Left lung (tissue), 14 donors: ENCODE measurements at places on chromosomes 1 and 21.

DNA sequence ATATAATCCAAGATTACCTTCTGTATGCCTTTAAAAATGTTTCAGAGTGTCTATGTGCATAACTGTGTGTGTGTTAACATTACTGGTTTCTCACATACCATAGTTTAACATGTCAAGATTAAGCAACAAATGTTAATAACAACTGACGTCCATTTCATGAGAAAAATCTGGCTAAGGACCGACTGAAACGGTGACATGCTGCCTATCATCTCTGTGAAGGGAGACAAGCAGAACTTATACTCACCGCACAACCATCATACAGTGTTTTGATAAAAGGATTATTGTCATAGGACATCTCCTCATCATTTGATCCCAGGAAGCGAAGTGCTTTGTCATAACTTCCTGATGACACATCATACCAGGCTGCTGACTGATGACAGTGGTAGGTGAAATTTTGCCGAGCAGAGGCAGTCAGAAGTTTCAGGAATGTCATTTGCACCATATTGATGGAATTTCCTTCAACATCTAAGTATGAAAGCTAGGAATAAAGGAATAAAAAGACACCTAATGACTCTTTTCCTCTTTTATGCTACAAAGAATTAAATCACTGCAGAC lies 228.8 kb downstream of the COL11A1 start:
- no peaks in the 10 kb centered on the region for H3K36me3 ChIP-seq
- no peak overlapping the region for H3K4me3 ChIP-seq
- no peaks in the 10 kb centered on the region for H3K27me3 ChIP-seq

- no peak for DNase-seq
- no peak within 1 kb of the TSS for H3K27ac ChIP-seq
- H3K27me3 ChIP-seq: no peaks in the 10 kb centered on the region
- H3K4me3 ChIP-seq: no peak within 1 kb of the TSS
Measured at GRCh38 chr1:153040950-153041631, at the start of gene SPRR2D. SPRR2D (minus strand) TSS chr1:153041120; CDS start chr1:153040346, 774 bp downstream.

GRCh38 chr1:9833632-9834031 lies 9.9 kb upstream of the CLSTN1 start:
- no peak for DNase-seq
- H3K36me3 ChIP-seq: no peaks in the 10 kb centered on the region
- no peak overlapping the region for H3K27ac ChIP-seq
- H3K4me3 ChIP-seq: no peak overlapping the region

- H3K27ac ChIP-seq: no peak overlapping the region
- no peaks in the 10 kb centered on the region for H3K4me1 ChIP-seq
- H3K36me3 ChIP-seq: no peaks in the 10 kb centered on the region
- DNase-seq: peak; percentile 64
Measured at GRCh38 chr21:44331650-44332307, 7.4 kb downstream of the CFAP410 start.

GRCh38 chr1:113769601-113769970 lies 10.3 kb upstream of the PHTF1 start:
- H3K4me3 ChIP-seq: no peak overlapping the region
- no peaks in the 10 kb centered on the region for H3K4me1 ChIP-seq

DNA sequence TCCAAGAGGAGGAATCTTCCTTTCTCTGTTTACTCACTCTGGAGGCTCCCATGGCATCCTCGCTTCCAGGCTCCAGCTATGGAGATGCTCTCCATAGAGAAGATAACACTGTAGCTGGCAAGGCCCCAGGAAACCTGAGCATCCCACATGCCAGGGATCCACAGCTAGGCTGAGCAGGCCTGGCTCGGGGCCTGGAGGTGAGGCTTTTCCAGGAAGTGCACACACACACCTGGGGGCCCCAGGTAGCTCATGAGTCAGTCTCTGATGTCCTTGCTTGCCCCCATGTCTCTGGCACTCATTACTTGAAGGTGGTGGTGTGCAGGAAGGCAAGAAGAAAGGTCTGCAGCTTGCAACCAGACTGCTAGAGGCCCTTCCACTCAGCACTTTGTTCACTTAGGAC lies 5.5 kb upstream of the LCE5A start:
- H3K27me3 ChIP-seq: no peaks in the 10 kb centered on the region
- no peaks in the 10 kb centered on the region for H3K36me3 ChIP-seq
- no peak overlapping the region for H3K27ac ChIP-seq
- DNase-seq: no peak
- H3K4me3 ChIP-seq: no peak overlapping the region
- no peaks in the 10 kb centered on the region for H3K4me1 ChIP-seq

GRCh38 chr1:244965185-244966030 lies 101.1 kb upstream of the HNRNPU start:
- peaks cover 37% of the 10 kb centered on the region for H3K4me1 ChIP-seq
- H3K27me3 ChIP-seq: no peaks in the 10 kb centered on the region
- H3K27ac ChIP-seq: peak overlapping the region; percentile 80
- no peaks in the 10 kb centered on the region for H3K36me3 ChIP-seq

DNA sequence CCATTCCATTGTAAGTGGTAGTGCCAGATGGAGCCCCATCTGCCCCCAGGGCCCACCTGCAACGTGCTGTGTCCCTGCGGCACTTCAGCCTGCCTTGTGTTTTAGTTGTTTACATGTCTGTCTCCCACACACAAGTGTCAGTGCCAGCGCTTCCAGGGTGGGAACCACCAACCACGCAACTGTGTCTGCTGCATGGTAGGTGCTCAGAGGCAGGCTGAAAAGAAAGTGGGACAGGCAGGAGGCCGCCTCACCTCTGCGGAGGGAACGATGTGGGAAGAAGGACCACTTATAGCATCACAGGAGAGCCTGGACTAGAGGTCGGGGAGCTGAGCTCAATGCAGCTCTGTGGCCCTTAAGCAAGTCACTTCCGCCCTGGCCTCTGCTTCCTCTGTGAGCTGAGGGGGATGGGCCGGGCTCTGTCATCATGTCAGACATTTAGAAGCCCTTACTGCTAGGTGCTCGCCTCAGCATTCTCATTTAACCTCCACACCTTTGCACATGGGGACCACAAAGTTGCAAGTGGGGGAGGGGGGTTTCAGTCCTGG lies 17.9 kb downstream of the SLC9A1 start:
- no peak for DNase-seq
- H3K36me3 ChIP-seq: no peaks in the 10 kb centered on the region
- H3K27me3 ChIP-seq: no peaks in the 10 kb centered on the region
- no peak overlapping the region for H3K4me3 ChIP-seq
- H3K4me1 ChIP-seq: peaks cover 87% of the 10 kb centered on the region

GRCh38 chr1:209191262-209191634 lies 392.3 kb upstream of the CAMK1G start:
- H3K4me1 ChIP-seq: no peaks in the 10 kb centered on the region
- H3K4me3 ChIP-seq: no peak overlapping the region
- H3K27me3 ChIP-seq: no peaks in the 10 kb centered on the region
- no peaks in the 10 kb centered on the region for H3K36me3 ChIP-seq
- no peak overlapping the region for H3K27ac ChIP-seq

GRCh38 chr1:168959382-168959781 lies 147.1 kb upstream of the ATP1B1 start:
- DNase-seq: no peak
- H3K4me1 ChIP-seq: no peaks in the 10 kb centered on the region
- no peak overlapping the region for H3K4me3 ChIP-seq
- H3K27me3 ChIP-seq: no peaks in the 10 kb centered on the region
- no peak overlapping the region for H3K27ac ChIP-seq
- H3K36me3 ChIP-seq: no peaks in the 10 kb centered on the region

- no peak for DNase-seq
- H3K27me3 ChIP-seq: no peaks in the 10 kb centered on the region
- H3K36me3 ChIP-seq: no peaks in the 10 kb centered on the region
- no peak overlapping the region for H3K4me3 ChIP-seq
- H3K4me1 ChIP-seq: no peaks in the 10 kb centered on the region
Measured at GRCh38 chr1:44267438-44267837, 54.2 kb downstream of the DMAP1 start.

GRCh38 chr1:177410179-177410766 lies 239.5 kb downstream of the BRINP2 start:
- H3K4me3 ChIP-seq: no peak overlapping the region
- no peaks in the 10 kb centered on the region for H3K36me3 ChIP-seq
- no peak for DNase-seq

GRCh38 chr1:32250893-32251716 lies at the start of gene LCK:
LCK (plus strand) TSS chr1:32251265; CDS start chr1:32274330, 23,065 bp downstream.
- no peaks in the 10 kb centered on the region for H3K27me3 ChIP-seq
- DNase-seq: no peak
- H3K4me1 ChIP-seq: peaks cover 57% of the 10 kb centered on the region
- no peaks in the 10 kb centered on the region for H3K36me3 ChIP-seq
- H3K4me3 ChIP-seq: peak within 1 kb of the TSS; percentile 27

DNA sequence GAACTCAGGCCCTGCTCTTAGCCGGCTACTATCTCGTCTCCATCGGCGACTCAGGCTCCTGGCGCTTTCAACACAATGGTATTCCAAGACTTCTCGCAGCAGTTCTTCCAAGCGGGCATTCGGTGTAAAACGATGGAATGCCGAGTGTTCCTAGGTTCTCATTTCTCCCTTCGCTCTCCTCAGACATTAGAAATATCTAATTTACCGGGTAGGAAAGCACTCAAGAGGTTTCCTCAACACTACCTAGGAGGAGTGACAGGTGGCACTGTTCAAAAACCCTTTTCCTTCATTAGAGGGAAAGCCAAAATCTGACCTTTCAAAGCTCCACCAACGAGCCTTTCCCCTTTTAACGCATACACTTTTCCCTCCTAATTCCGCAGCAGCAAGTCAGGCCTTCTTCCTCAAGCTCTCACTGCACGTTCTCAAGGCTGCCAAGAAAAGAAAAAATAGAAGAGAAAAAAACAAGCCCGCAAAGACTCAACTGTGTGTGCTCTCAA lies 601 bp downstream of the UBE2G2 start:
- peaks cover 47% of the 10 kb centered on the region for H3K36me3 ChIP-seq
- H3K4me1 ChIP-seq: peaks cover 42% of the 10 kb centered on the region
- peak overlapping the region; percentile 98 for H3K4me3 ChIP-seq

GRCh38 chr1:181173761-181174447 lies 85.4 kb downstream of the IER5 start:
- H3K27ac ChIP-seq: no peak overlapping the region
- no peak overlapping the region for H3K4me3 ChIP-seq
- H3K27me3 ChIP-seq: no peaks in the 10 kb centered on the region

DNA sequence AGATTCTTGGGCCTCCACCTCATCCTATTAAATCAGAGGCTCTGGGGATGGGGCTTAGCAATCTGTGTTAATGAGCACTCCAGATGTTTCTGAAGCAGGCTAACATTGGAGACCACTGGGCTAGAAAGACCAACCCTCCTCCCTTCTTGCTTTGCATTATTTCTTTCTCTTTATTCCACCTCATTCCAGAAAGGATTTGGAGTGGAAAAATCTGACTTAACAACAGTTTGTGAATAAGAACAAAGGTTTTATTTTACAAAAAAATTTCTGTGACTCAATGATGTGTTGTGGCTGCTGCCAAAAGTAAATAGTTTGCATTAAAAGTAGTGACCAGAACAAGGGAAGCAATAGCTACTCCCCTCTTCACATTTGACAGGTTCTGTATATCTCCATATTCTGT lies 79.4 kb downstream of the TGFB2 start:
- no peaks in the 10 kb centered on the region for H3K4me1 ChIP-seq
- H3K27me3 ChIP-seq: no peaks in the 10 kb centered on the region
- DNase-seq: no peak

GRCh38 chr1:24345334-24345733 lies 26.2 kb downstream of the GRHL3 start:
- no peaks in the 10 kb centered on the region for H3K36me3 ChIP-seq
- DNase-seq: no peak
- no peaks in the 10 kb centered on the region for H3K4me1 ChIP-seq
- no peak overlapping the region for H3K4me3 ChIP-seq

GRCh38 chr1:19648239-19648638 lies 4.1 kb downstream of the NBL1 start:
- DNase-seq: no peak
- H3K27me3 ChIP-seq: peaks cover 40% of the 10 kb centered on the region
- no peaks in the 10 kb centered on the region for H3K4me1 ChIP-seq
- H3K27ac ChIP-seq: peak overlapping the region; percentile 33
- H3K4me3 ChIP-seq: no peak overlapping the region

GRCh38 chr21:44347911-44348451 lies 5.4 kb upstream of the TRPM2 start:
- no peak overlapping the region for H3K27ac ChIP-seq
- H3K4me1 ChIP-seq: peaks cover 4% of the 10 kb centered on the region
- no peaks in the 10 kb centered on the region for H3K36me3 ChIP-seq
- DNase-seq: no peak
- peaks cover 26% of the 10 kb centered on the region for H3K27me3 ChIP-seq

DNA sequence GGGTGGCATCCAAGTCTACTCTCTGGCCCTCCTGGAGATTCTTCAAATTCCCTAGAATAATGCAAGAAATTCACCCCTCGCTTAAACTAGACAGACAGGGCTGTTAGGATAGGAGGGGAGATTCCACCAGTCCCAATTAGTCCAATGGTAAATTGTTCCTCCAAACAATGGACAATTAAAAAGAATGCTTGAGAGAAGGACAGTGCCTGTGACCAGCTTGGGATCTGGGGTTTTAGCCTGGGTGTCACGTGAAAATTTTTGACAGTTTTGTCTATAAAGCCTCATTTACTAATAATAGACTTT lies 177.7 kb upstream of the RAB4A start:
- DNase-seq: no peak
- H3K36me3 ChIP-seq: no peaks in the 10 kb centered on the region
- H3K4me1 ChIP-seq: peaks cover 5% of the 10 kb centered on the region
- no peaks in the 10 kb centered on the region for H3K27me3 ChIP-seq
- H3K27ac ChIP-seq: peak overlapping the region; percentile 49
- H3K4me3 ChIP-seq: no peak overlapping the region

- no peaks in the 10 kb centered on the region for H3K4me1 ChIP-seq
- no peak overlapping the region for H3K27ac ChIP-seq
- DNase-seq: no peak
- no peaks in the 10 kb centered on the region for H3K27me3 ChIP-seq
Measured at GRCh38 chr1:228297822-228298221, 90.0 kb downstream of the OBSCN start.

DNA sequence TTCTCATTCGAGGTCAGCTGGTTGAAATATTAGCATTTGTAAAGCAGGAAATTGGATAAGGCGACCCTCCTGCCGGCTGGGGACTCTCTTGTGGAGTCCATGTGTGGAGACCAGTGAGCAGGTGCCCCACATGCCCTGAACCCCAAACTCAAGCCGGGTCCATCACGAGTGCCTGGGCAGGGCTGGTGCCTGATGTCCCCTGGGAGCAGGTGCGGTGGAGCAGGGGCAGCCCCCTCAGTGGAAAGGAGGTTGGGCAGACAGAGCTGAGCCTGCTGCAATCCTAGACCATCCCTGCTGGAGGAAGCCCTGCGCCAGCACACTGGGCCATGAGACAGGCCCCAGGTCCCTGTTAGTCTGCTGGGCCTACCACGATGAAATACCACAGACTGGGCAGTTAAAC lies 395.6 kb downstream of the NPHP4 start:
- no peak overlapping the region for H3K27ac ChIP-seq
- H3K27me3 ChIP-seq: no peaks in the 10 kb centered on the region
- no peaks in the 10 kb centered on the region for H3K4me1 ChIP-seq
- H3K36me3 ChIP-seq: no peaks in the 10 kb centered on the region

DNA sequence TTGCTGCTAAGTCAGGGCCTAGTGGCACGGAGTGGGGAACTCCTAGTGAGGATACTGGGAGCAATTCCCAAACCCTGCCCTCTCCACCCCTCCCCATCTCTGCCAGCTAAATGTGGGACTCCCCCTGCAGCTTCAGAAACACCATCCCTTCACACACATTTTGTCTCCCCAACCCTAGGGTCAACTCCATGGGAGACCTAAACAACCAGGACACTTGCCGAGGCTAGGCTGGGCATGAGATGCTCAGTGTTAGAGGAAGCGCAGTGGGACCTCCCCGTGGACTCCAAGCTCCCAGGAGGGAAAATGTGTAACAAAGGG lies 1.5 kb downstream of the RNF186 start:
- H3K36me3 ChIP-seq: no peaks in the 10 kb centered on the region
- H3K4me1 ChIP-seq: no peaks in the 10 kb centered on the region
- H3K27ac ChIP-seq: no peak overlapping the region
- H3K4me3 ChIP-seq: no peak overlapping the region
